Activated gamma-delta T cell (primary cell): ENCODE measurements at places on chromosomes 11 and 22.

DNA sequence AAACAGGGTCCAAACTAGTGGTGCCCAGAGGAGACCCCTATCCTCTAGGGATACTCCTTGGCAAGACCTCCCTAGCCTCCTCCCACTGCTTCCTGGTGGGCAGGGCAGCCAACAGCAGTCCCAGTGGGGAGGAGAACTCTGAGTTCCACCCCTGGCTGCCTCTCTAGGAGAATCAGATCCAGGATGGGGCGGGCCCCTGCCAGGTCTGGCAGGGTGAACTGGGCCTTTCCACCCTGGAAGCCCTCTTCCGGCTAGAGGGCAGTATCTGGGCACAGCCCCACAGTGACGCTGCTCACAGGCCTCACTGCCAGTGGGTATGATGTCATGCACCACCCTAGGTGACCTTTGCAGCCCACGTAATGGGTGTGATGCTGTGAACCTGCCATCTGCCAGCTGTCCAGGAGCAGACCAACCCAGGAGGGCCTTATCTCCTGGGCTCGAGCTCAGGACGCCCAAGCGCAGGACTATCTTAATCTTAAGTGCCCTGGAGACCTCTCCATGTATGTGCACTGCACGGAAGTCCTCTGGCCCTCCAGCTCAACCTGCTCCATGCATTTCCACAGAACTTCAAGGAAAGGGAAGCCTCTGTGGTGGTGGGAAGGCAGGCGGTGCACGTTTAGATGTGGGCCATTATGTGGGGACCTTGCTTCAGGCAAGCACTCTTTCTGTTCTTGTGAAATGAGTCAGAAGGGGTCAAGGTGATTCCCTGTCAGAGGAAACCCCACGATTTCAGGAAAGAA is 31.8 kb upstream of the FCHSD2 start:
- no peak for DNase-seq

- no peak for DNase-seq
Observed at GRCh38 chr11:48063424-48063978, 83.1 kb downstream of the PTPRJ start.

DNA sequence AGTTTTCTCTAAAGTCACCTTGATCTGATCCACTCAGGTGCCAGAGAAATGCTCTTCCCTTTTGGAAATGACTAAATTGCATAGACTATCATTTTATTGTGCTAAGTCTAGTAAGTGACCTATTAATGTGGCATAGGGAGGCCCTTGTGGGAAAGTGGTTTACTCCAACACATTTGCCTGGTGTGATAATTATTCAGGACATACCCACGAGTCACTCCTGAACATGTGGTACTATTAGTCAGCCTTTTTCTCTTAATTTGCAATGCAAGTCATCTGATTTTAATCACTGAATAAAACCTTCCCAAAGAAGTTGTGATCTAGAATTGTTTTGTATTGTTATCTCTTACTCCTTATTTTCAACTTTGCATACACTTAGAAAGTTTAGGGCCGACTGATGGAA is 148.7 kb downstream of the OR4C45 start:
- no peak for DNase-seq

DNA sequence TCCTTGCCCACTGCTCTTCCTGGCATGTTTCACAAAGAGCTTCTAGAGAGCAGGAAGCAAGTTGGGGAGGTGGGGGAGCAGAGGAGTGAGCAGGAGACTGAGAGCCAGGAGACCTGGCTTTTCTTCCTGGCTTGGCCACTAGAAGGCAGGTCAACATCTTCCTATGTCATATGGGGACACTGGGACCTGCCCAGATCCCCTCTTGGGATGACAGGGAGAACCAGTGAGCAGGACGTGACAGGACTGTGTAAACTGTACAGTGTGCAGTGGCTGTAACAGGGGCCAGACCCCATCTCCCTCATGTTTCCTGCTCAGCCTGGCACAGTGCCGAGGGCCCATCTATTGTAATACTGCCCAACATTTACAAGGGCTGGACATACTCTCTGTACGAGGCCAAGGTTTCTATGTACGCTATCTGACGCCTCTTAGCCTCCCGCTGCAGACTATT is 29.4 kb downstream of the GDPD5 start:
- DNase-seq: no peak

GRCh38 chr22:20247010-20247505 is 21.1 kb downstream of the RTN4R start:
- DNase-seq: no peak

GRCh38 chr11:83725728-83726127 is 439.6 kb upstream of the CCDC90B start:
- DNase-seq: no peak

GRCh38 chr11:101686514-101686913 is 102.7 kb upstream of the TRPC6 start:
- DNase-seq: no peak

DNA sequence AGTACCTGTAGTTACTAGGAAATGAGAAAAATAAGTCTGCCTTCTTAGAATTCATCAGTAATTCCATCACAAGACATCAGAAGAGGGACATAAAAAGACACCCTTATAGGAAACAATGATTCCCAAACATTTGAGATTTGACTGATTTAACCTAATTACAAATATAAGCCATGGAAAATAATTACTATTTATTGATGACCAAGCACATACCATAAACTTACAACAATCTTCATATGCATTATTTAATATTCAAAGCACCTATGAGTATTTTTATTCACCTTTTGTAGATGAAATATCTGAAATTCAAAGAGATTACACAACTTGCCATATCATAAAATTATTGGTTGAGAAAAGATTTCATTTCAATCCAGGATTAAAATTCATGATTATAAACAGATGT is 14.6 kb upstream of the OR52D1 start:
- no peak for DNase-seq
